ENCODE measurements at places on chromosomes 1 and 21.

- DNase-seq, result no peak
These were observed at the start of gene RXRG for GRCh38 chr1:165444897-165445370. TSS of gene RXRG (minus strand) at chr1:165445126. CDS start at chr1:165444893, 233 bp downstream.

DNA sequence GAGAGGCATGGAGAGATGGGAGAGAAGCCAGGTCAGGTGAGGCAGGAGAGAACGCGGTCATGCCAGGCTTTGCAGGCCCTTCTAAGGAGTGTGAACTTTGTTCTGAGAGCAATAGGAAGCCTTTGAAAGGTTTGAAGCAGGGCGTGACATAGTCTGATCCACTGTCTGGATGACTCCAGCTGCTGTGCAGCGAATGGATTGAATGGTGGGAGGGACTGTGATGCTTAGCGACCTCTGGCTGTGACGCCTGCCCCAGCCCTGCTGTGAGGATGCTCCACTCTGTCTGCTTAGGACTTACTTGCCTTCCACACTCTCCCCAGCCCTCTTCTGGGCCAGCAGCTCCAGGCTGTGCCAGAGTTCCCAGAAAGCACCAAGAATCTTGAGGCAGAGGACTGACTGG lies 41.8 kb upstream of the POU3F1 start:
- DNase-seq, result no peak

GRCh38 chr1:151144474-151145303 lies 1.7 kb downstream of the SEMA6C start:
- DNase-seq, result no peak

- no peak for DNase-seq
These were observed 49.5 kb upstream of the CD1D start for GRCh38 chr1:158131217-158131616.

DNA sequence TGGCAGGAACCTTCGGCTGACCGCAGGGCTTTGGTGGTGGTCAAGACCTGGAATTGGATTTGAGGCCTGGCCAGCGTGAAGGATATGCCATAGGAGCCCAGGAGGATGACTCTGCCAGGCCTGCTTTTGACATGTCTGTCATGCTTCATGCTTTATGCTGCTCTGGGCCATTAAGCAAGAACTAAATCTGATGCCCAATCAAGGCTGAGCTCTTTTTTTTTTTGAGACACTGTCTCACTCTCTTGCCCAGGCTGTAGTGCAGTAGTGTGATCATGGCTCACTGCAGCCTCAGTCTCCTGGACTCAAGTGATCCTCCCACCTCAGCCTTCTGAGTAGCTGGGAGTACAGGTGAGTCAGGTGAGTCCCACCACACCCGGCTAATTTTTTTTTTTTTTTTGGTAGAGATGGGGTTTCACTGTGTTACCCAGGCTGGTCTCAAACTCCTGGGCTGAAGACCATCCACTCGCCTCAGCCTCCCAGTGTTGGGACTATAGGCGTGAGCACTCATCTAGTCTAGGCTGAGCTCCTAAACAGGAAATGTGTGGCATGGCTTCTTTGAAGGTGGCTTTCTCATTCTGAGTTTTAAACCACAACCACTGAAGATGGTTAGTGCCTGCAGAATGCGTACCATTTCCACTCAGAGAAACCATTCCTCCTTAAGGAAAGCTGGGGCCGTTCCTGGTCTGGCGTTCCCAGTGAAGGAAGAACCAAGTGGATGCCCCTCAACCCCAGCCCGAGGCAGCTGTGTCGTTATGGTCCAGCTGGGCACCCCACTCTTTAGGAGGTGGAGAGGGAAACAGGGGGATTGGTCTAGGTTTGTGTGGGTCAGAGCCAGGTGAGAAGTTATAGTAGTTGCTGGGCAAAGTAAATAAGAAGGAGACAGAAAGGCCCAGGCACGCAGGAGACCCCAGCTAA lies 34.2 kb upstream of the ATP5PO start:
- no peak for DNase-seq

- DNase-seq, result no peak
These were observed 413.5 kb downstream of the DUSP10 start for GRCh38 chr1:221328371-221328770.

DNA sequence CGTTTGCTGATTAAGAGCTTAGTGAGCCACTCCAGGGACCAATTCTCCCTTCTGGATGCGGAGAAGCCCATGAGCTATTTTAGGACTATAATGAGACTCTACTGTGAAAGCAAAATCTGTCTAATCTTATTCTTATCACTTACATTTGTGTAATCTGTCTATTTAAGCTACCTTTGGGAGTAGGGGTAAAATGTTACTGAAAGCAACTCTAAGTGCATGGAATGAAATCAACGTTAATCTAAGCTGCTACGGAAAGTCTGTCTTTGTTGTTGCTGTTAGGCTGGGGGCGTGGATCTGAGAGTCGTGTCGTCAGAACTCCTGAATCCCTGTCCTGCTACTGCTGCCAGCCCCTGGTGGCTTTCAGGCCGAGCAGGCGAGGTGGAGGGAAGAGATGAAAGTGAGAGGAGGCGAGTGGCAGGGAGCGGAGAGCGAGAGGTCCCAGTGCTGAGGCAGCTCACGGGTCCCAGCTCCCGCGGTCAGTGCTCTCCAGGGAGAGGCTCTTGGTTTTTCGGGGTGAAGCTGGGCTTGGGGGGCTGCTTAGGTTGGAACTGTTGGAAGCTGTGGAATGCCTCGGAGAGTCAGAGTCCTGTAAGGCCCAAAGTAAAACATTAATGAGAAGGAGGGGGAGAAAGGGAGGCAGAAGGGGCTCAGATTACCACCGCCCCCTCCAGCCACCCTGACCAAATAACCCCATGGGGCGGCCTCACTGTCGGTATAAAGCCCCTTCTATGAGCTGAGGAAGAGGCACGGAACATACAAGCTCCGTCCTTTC lies 53.9 kb downstream of the COQ8A start:
- no peak for DNase-seq

- DNase-seq, result no peak
These were observed 123.6 kb downstream of the PEX14 start for GRCh38 chr1:10598389-10598702.

GRCh38 chr1:11704194-11704529 lies 12.7 kb downstream of the DRAXIN start:
- no peak for DNase-seq

- DNase-seq, result peak; percentile 26
These were observed 137.8 kb downstream of the LMX1A start for GRCh38 chr1:165218731-165219130.

- no peak for DNase-seq
These were observed 62.1 kb upstream of the S1PR1 start for GRCh38 chr1:101174722-101175121.

GRCh38 chr1:74611887-74612286 lies 61.7 kb downstream of the ERICH3 start:
- DNase-seq, result no peak

- no peak for DNase-seq
These were observed 14.7 kb downstream of the JUN start for GRCh38 chr1:58768971-58769808.

GRCh38 chr1:229217716-229218115 lies 53.2 kb upstream of the RAB4A start:
- no peak for DNase-seq

DNA sequence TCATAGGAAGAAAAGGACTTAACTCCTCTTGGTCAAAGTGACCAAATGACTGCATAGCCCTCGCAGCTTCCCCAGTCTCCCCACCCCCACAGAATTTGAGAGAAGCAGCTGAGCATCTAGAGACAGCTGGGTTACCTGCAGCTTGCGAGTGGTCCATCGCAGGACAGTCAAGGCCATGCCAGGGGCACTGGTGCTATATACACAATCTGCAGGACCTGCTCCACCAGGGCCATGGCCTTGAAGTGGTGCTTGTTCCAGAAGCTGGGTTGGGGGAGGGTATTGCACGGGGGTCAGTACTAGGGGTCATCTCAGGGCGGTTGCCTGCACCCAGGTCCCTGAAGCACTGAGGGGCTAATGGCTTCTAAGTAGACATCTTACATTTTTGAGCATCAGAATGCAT lies 10.4 kb downstream of the MRTO4 start:
- DNase-seq, result no peak

DNA sequence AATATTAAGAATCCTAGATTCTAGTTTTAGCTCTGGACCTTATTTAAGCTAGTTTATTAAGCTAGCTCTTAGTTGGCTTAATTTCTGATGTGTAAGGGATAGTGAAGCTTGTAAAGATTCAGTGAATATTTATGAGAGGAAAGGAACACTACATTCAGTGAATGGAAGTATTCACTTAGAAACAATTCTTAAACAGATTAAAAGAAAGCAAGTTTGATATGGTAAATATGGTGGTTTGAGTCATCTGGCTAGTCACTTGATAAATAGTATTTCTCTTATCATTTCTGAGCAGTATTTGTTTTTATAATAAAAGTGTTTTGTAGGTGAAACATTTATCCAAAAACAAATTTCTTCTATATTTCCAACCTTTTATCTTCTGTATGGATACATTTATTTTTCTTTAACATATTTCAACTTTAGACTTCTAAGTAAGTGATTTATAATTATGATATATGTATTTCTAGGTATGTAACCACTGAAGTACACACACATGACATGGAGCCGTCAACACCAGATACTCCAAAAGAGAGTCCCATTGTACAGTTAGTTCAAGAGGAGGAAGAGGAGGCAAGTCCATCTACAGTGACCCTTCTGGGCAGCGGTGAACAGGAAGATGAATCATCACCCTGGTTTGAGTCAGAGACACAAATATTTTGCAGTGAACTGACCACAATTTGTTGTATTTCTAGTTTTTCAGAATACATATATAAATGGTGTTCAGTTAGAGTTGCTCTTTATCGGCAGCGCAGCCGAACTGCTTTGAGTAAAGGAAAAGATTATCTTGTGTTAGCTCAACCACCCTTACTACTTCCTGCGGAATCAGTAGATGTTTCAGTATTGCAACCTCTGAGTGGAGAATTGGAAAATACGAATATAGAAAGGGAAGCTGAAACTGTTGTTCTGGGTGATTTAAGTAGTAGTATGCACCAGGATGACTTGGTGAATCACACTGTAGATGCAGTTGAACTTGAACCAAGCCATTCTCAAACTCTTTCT lies 55.6 kb downstream of the SUCO start:
- no peak for DNase-seq

- no peak for DNase-seq
These were observed 10.1 kb downstream of the HMGCS2 start for GRCh38 chr1:119758584-119758983.

- no peak for DNase-seq
These were observed 16.7 kb upstream of the TRIM63 start for GRCh38 chr1:26084091-26084561.

DNA sequence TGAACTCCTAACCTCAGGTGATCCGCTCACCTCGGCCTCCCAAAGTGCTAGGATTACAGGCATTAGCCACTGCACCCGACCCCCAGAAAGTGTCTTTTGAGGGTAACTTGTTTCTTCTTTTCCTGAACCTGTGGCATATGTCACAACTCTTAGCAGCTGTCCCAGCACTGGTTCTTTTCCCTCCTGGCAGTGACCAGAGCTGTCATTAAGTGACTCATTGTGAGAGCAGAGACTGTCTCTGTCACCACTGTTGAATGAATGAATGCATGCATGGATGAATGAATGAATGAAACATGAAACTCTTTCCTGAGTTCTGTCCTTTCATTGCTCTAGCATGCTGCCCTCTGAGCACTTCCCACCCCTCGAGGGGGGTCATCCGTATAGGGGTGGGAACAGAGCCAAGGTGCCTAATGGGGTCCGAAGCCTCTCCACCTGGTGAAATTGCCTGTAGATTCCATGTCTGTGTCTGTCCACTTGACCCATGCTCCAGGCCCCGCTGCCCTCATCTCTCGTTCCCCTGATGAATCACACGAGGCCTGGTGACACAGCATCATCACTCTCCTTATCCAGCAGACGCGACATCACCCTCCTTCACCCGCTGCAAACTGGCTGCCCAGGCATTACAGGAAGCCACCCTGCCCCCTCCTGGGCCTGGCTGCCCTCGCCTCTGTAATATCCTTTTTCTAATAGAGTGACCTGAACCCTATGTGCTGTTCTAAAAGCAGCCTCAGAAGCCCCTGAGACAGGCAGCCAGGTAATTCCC lies 75.0 kb downstream of the IGSF21 start:
- DNase-seq, result no peak

DNA sequence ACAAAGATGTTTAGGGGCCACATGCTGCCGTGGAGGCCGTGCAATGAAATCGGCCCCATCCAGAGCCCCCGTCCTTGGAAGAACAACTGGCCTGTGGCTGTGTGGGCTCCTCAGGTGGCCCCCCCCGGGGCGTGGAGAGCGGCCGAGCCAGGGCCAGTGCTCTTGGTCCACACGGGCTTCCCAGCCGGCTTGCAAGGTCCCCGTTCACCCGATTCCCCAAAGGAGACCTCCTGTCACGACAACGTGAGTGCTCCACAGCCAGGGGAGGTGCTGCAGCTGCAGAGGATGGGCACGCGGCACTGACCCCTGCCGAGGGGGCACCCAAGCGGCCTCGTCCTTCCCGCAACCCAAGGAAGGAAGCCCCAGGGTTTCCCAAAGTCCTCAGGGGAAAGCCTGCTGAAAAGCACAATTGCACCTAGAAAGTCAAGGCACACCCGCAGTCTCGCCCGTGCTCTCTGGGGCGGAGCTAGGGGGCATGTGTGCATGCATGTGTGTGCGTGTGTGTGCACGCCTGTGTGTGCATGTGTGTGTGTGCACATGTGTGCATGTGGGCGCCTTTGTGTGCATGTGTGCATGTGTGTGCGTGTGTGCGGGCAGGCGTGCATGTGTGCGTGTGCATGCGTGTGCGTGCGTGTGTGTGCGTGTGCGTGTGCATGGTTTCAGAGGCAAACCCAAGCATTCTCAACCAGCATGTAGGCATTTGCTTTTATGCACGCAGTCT lies 48.2 kb downstream of the SLX9 start:
- DNase-seq, result no peak

- no peak for DNase-seq
These were observed 1.2 kb upstream of the H6PD start for GRCh38 chr1:9233241-9233941.

DNA sequence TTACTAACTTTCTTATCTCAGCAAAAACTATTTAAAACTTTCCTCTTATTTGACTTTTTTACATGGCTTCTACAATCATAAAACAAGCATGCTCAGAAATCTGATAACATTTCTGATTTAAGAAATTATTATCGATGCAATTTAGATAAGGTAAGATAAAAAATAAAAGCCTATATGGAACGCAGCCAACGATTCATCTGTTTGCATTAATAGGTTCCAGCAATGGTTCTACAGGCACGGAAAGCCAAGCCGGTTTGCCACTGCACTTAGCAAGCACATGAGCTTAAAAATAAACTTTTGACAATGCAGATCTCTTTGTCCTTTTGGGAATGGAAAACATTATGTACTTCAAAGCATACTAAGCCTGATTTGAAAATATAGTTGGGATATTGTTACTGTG lies 77.5 kb upstream of the KCNK2 start:
- no peak for DNase-seq

DNA sequence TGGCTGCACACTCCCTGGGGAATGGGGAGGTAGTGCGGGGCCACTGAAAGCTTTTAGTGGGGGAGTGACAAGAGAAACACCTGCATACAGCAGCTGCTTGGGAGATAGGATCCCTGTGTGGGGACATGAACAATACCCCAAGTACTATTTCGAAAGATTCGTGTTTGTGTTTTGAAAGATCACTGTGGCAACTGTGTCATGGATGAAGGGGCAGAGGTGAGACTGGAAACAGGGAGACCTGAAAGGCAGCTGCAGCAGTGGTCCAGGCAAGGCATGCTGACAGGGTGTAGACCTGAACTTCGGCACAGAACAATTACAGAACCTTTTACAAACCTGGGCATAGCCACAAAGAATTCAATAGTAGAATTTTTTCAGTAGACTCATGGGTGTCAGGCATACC lies 32.9 kb downstream of the TENT5C start:
- no peak for DNase-seq
